ENCODE measurements at places on chromosomes 5 and 9.

- DNase-seq: no peak
Observed at GRCh38 chr5:143313298-143313852, 90.1 kb downstream of the NR3C1 start.

DNA sequence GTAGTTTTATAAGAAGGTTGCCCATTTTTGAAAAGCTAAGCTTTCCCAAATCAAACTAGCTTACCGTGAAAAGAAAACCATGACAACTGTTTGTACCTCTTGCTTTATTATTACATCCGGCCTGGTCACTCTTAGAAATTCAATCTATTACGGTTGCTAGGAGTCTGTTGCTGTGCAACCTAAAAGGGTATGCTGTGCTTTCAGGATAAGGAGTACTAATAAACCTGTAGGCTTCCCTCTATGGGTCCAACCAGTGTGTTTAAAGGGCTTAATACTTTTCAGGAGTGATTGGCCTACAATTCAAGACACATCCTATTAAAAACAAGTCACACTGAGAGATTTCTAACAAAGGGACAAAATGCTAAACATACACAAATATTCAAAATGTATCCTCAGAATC lies 27.1 kb downstream of the RFX3 start:
- no peak for DNase-seq

DNA sequence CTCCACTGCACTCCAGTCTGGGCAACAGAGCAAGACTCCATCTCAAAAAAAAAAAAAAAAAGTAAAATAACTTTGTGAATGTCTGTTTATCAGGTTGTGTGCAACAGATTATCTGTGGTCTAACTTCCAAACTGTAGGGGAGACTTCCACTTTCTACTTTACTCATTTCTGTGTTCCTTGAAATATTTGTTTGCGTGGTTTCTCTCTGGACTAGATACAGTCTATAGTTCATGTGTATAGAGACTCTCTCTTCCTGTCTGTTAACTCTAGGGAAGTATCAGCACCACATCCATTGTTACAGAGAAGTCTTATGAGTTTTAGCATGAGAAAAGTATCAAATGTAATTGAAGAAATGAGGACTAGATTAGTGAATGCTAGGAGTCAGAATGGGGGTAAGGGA lies 168.3 kb downstream of the LPAR1 start:
- DNase-seq: no peak

- no peak for DNase-seq
Observed at GRCh38 chr5:3284506-3284905, 311.1 kb upstream of the IRX1 start.

DNA sequence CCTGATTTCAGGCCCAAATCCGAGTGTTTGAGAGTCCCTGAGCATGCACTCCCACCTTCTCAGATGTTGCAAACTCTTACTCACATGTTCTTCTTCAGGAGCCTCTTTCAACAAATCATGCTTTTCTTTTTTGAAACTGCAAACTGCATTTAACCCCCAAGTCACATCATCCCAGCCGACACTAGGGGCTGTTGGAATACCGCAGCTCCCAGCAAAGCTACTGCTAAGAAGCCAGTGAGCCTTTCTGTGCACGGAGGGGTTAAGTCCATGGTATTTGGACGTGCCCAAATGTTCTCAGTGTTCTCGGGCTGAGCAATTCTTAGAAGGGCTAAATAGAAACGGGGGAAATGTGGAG lies 282.9 kb downstream of the NFIB start:
- no peak for DNase-seq

GRCh38 chr5:5751987-5752386 lies 329.5 kb downstream of the ICE1 start:
- DNase-seq: no peak

DNA sequence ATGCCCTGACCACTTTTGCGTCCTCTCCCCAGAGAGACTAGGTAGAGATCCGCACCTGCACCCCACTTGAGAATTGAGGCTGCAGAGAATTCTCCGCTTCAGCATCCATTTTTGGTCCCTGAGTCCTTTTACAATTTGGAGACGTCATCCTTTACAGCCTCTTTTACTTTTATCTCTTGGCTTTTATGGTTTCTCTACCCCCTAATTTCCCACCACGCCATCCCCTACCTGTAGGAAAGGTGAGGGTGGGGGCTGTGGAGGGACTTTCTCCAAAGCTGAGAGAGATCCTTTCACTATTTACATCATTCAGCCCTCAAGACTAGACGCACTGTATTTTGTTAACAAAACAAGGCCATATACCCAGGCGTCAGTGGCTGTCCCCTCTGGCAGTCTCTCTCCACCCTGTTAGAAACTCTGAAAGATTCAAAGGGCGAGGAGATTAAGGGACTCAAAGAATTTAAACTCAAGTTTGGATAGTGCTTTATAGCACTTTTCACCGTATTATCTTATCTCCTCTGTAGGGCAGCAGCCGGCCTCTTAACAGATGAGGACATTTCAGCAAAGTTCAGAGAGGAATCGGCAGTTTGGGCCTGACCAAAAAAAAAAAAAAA lies 1.7 kb downstream of the MSX2 start:
- no peak for DNase-seq

- no peak for DNase-seq
Observed at GRCh38 chr9:1051210-1051583, 1.0 kb downstream of the DMRT2 start.

- no peak for DNase-seq
Observed at GRCh38 chr9:13331320-13331719, 51.8 kb upstream of the MPDZ start.

GRCh38 chr9:14532456-14533115 lies 160.6 kb downstream of the ZDHHC21 start:
- DNase-seq: no peak

GRCh38 chr9:133707065-133707762 lies 30.9 kb downstream of the SARDH start:
- no peak for DNase-seq

GRCh38 chr9:32404856-32405255 lies 20.4 kb downstream of the ACO1 start:
- no peak for DNase-seq

- DNase-seq: no peak
Observed at GRCh38 chr5:175548626-175549311, 70.4 kb downstream of the SFXN1 start.

- no peak for DNase-seq
Observed at GRCh38 chr5:54570916-54571315, 53.4 kb downstream of the SNX18 start.

GRCh38 chr9:122381206-122381950 lies 10.6 kb downstream of the PTGS1 start:
- no peak for DNase-seq

DNA sequence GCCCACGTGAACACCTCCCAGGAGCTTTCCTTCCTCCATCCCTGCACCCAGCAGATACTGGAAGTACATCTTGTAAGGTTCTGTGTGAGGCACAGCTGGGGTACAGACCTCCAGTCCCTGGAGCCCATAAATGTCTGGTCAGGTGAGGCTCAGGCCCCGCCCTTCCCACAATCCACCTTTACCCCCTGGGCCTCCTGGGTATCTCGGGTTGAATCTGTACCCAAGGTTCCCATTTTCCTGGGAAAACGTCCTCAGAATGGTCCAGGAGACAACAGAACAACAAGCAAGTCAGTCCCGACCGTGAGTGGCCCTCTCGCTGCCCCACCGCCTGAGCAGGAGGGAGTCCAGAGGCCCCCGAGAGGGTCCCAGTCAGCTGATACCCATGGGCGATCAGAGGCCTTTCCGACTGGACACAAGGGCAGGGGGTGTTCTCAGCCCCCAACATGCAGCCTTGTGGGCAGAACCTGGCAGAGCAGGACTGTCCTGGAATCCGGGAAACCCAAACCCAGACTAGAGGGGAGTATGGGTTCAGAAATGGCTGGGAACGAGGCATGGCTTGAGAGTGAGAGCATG lies 4.3 kb downstream of the SPATA31E1 start:
- no peak for DNase-seq

DNA sequence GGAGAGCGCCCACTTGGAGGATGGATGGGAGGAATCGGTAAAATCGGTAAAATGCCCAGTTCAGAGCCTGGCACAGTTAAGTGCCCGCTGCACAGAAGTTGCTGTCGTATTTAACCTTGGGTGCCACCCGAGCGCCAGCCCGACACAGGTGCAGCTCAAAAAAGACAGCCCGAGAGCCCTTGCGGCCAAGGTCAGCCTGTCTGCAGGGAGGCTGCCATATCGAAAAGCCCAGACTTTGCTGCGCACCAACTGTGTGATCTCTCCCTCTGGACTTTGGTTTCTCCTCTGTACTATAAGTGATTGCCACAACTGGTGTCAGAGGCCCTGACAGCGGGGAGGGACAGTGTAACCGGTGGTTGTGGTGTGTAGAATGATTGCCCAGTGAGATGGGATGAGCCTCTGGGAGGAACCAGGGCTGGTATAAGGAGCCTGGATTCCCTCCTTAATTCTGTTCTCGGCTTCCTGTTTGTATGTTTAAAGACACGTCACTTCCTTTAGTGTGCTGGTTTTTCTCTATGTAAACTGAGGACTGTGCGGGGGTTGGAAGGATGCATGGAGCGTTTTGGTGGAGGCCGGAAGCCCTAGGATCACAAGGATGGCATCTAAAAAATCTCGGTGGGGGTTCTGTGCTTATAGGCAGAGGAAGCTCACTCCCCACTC lies 792 bp downstream of the NTMT1 start:
- no peak for DNase-seq

- no peak for DNase-seq
Observed at GRCh38 chr9:91795598-91796241, 154.3 kb downstream of the ROR2 start.

DNA sequence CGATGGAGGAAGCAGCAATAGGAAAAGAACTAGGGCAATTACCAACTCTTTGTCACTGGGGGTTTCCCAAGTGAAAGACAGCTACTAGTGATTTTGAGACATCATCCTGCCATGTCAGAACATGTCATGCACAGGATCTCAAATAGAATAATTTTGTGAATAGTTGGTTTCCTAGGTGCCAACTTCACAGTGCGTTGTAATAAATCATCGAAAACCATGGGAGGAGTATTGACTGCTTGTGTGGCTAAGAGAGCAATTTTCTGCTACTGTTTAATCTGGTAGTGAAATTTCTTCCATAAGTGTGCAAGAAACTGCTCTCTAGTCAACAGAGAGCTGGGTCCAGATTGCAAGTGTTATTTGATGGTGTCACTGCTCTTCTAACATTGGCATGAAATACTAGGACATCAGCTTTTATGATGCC lies 168.6 kb downstream of the NNT start:
- DNase-seq: no peak

DNA sequence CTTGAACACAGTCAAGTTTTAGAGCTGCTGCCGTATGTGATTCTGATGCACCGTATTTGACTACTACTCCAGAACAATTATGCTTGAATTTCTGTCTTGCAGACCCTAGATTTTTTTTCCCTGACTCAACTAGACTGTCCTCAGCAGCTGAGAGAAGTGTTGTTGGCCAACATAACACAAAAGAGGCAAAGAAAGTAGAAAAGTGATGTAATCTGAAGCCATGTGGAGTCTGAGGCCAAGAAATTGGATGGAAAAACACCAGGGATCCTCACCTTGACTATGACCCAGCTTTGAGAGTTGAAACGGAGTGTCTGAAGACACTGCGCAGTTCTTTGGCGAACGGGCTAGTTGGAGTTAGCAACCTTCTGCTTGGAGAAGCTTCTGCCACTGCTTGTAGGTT lies 36.3 kb upstream of the FGF1 start:
- DNase-seq: no peak
